ENCODE measurements at places on chromosomes 5 and 9.

- DNase-seq, result no peak
Observed at GRCh38 chr9:26925609-26926008, 21.4 kb downstream of the PLAA start.

DNA sequence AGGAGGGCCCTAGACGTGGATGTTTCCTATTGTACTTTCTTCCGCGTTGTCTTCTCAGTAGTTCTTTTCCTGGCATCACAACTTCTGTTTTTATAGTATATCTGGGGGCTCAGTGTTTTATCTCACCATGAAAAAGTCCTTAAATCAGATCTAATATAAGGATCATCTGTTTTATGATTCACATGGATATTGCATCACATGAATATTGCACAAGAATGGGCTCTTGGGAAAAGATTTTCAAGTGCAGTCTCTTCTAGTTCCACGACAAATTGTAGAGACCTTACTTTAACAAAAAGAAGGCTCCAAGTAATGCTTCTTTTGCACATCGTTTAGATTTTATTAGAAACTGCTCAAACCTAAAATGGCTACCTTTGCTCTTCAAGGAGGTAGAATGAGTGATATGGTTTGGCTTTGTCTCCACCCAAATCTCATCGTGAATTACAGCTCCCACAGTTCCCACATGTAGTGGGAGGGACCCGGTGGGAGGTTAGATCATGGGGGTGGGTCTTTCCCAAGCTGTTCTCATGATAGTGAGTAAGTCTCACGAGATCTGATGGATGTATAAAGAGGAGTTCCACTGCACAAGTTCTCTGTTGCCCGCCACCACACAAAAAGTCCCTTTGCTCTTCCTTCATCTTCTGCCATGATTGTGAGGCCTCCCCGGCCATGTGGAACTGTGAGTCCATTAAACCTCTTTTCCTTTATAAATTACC, 53.7 kb upstream of the FAM120A start:
- DNase-seq, result no peak

DNA sequence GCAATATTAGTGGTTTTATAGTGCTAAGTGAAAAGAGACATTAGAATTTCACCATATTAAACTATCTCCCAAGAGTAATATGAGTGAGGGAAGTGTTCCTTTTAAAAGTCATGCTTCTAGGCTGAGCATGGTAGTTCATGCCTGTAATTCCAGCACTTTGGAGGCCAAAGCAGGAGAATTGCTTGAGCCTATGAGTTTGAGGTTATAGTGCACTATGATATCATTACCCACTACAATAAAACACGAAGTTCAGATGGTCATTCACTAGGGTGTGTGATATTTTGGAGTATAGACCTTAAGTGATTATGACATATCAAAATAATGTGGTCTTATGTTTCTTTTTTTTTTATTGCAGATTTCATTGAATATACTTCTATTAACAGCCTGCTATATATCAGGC, 6.7 kb downstream of the KIF2A start:
- no peak for DNase-seq

GRCh38 chr9:68949271-68950000, 64.5 kb downstream of the PRKACG start:
- peak; percentile 57 for DNase-seq

DNA sequence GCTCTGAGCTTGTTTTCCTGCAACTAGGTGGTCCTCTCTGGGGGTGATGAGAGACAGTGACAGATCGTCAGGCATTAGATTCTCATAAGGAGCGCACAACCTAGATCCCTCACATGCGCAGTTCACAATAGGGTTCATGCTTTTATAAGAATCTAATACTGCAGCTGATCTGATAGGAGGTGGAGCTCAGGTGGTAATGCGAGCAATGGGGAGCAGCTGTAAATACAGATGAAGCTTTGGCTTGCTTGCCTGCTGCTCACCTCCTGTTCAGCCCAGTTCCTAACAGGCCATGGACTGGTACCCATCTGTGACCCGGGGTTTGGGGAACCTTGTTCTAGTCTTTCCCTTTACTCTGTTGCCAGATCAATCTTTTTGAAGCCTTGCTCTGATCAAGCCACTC, 89.5 kb upstream of the POU5F2 start:
- DNase-seq, result no peak

DNA sequence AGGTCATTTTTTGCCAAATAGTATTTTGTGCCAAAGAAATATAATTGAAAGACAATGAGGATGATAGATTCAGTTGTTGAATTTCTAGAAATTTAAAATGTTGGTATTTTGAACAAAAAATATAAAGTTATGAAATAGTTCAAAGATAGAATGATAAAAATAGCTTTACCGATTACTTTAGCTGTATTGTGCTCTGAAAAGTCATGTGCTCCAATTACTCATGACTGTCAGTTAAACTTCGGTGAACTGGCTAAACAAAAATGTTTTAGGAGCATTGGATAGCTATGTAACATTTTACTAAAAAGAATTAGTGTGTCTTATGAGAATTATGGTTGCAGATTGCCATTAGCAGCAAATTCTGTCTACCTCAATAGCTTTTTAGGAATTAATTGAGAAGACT, 177.3 kb upstream of the VCAN start:
- no peak for DNase-seq

- DNase-seq, result no peak
Observed at GRCh38 chr5:33557605-33558004, 116.8 kb downstream of the TARS1 start.

DNA sequence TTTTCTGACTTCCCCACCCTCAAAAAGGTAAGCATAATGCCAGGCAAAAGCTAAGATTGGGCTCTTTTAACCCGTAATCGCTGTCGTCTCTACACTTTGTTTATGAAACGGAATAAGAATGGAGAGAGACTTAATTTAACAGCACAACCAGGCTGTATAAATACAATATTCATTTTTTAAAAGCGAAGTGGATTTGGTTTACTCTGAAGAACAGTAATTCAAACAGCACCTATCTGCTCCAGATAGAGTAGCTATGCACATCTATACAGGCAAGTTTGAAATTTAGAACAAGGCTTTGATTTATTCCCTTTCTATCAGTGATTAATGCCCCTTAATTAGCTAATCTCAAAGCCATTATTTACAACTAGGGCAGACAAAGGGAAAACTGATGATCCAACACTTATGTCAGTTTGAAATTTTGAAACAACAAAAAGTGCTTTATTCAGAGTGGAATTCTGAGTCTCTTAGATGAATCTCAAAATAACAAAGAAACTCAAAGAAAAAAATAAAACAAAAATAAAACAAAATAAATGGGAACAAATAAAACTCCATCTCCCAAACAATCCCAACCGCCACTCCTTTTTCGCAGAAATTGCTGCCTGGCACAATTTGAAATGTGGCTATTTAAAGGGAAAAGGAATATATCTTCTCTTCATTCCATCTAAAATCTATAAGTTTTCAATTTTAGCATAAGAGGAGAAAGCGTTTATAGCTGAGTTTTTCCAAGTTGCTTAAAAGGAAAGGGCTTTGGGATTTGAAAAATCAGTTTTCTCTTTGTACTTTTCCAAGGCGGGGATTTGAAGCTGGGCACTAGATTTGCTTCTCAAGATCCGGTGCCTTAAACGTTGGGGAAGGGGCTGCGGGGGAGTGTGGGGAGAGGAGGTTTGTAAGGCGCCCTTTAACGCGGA, 298.6 kb downstream of the PARP8 start:
- no peak for DNase-seq

- DNase-seq, result no peak
Observed at GRCh38 chr9:117825609-117826347, 121.6 kb downstream of the TLR4 start.

DNA sequence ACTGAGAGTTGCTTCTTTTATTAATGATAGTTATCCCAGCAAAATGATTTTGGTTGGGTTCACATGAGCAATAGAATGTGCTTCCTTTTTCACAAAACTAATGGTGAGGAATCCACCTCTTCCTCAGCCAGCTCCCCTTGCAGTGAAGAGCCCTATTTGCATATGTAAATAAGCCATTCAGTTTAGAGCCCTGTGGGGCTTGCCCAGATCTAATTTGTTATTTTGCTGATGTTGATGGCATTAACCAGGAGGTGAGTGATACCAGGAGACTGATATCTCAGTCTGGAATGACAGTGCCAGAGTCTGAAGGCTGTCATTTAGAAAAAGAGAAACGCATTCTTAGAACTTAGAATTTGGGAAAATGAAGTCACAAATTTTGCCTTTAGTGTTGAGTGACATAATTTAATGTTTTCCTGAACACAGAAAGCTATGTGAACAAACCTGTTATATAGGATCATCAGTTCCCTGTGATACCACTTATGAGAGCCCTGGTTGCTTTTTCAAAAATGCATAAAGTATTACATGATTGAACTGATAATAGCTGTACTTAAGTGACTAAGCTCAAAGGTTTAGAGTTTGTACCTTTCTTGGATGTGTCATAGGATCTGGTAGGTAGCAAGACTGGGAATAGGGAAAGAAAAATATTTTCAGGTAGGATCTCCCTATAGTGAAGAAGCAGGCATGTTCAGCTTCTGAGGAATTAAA, 271.6 kb downstream of the MAST4 start:
- DNase-seq, result no peak

- DNase-seq, result no peak
Observed at GRCh38 chr9:81772144-81772543, 82.8 kb upstream of the TLE1 start.

DNA sequence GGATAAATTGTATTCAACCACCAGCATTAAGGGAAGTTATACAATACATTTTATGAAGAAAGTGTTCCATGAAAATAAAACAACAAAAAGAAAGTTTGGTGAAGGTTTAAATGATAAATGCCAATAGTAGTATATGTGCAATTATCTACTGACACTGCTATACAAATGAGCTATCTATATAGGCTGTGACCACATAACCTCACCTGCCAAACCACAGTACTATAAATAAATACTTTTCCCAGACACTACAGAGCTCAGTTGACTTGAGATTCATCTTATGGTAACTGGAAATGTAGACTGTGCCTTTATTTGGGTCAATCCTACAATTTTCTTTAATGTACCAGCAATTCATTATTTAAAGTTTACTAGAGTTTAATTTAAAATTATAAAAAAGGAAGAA, 81.0 kb upstream of the CCDC152 start:
- no peak for DNase-seq

DNA sequence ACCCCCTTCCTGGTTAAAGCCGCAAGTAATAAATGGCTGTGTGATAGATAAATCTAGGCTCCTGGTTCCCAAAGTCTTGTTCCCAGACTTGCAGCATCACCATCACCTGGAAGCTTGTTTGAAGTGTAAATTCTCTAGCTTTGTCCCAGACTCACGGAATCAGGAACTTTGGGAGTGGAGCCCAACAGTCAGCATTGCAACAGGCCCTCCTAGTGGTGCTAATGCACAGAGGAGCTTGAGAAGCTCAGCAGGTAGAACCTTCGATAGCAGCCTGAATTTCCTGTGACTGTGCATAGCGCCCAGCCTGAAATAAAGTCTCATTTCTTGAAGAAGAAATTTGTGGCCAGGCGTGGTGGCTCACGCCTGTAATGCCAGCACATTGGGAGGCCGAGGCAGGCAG, 30.3 kb upstream of the MELK start:
- no peak for DNase-seq

Data from aorta (tissue), 5 donors.